Activated naive CD4-positive, alpha-beta T cell treated with anti-CD3 and anti-CD28 coated beads, Interleukin-2, amount 50 U/mL, for 72 hours (primary cell): ENCODE measurements at places on chromosomes 2 and 18. TPM values are rescaled to one million over a fixed set of nuclear protein-coding genes. Genes with fewer than 3 reads are reported as not detected.

Gene SERPINB12
- not detected for total RNA-seq

Gene SERPINB4
- not detected for total RNA-seq

Gene CHRNG
- total RNA-seq: not detected

DNA sequence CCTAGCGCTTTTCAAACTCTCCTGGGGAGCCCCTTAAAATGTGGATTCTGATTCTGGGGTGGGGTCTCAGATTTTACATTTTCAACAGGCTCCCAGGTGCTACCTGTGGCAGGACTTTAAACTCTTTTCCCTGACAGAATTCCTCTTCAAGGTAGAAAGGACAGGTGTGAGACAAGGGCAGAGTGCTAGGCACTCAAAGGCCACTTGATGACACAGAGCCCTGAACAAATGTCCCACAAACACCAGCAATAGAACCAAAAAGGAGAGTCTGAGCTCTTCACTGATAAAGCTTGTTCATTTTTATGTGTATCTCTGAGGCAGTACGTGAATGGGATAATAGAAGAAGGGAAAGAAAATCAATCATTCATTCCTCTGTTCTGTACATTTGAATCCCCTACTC lies 77.7 kb upstream of the PELI1 start:
- no peak for DNase-seq

Gene EVX2
- not detected for total RNA-seq

Gene TFCP2L1
- 0.06 TPM for total RNA-seq

DNA sequence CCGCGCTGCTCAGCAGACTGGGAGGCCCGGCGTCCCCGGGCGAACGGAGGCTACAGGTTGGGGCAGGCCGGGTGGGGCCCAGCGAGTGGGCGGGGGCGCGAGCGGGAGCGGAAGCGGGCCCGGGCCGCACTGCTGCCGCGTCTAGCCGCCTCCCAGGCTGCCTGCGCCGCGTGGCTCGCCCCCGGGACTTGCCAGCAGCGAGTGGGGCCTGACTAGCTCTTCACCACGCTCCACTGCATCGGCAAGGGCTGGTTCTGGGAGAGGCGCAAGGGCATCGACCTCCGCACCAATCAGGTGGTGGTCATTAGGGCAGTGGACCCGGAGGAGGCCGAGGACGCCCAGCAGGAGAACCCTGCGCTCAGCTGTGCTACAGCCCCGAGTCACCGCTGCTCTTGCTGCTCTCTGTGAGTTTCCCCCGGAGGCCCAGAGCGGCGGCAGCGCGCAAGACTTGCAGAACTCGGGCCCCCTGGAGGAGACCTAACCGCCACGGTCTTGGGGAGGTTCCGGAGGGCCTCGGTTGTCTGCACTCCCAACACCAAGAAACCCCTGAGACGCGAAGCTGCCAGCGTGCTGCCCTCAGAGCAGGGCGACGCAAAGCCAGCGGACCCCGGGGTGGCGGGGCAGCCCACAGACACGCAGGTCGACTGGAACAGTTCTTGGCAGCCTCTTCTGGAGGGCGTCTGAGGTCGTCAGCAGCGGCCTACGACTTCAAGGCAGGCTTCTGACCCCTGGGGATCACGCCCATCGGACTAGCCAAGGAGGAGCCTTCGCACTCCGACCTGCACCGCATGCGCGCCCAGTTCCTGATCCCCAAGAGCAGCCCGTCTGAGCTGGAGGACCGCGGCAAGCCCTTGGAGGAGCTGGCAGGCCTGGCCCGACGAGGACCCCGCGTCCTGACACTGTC lies 27.2 kb upstream of the PTPN2 start:
- peak; percentile 61 for DNase-seq

GRCh38 chr2:112095681-112096080 lies 40.6 kb downstream of the TMEM87B start:
- DNase-seq: no peak

- DNase-seq: no peak
Observed at GRCh38 chr2:49677227-49677626, 522.9 kb upstream of the FSHR start.

DNA sequence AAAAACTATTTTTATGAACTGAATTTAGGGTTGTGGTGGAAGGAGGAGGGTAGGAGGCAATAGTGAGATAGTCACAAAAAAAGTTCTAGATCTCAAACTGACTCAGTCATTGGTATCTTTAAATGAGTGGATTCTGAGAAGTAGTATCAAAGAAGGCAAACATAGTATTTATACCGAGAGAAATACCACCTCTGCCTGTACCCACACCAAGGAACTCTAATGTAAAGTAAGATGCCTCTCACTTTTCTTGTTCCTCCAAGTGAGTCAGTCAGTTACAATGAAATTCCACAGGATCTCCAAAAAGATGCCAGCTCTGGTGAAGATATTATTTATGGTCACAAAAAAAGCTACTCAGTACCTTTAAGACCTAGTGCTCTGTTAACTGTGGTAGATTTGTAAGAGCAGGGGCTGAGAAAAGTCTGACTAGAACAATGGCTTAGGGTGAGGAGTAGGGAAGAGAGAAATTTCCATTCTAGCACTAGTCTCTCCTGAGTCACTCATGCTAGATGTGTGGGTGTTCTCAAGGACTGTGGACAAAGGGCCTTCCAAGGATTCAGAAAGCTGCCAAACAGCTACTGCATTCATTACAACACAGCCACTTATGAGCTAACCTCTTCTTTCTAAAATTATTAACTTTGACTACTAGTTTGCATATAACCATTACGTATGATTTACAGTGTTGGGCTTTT lies 36.3 kb downstream of the YWHAQ start:
- no peak for DNase-seq

DNA sequence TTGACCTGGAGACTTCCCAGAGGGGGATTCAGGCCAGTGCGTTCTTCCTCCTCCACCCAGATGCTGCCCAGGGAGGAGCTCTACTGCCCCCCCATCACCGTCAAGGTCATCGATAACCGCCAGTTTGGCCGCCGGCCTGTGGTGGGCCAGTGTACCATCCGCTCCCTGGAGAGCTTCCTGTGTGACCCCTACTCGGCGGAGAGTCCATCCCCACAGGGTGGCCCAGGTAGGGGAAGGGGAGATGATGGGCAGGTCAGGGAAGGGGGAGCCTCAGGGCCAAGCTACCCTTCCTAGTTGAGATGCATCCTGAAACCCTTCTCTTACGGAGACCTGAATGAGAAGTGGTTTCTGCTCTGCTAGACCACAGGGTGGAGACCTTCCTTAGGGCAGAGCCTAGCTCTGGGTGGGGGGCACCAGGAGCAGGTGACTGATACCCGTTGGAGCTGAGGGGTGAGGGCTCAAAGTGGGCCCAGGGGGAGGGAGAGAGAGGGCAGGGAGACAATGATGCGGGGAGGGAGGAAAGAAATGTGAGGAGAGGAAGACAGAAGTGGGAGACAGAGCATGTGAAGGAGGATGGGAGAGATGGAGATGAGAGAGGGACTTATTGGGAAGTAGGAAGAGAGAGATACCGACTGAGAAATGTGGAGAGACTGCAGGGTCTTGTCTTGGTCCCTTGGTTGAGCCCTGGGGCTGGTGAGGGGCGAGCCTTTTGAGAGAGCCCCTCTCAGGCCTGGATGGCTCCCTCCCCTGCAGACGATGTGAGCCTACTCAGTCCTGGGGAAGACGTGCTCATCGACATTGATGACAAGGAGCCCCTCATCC lies 159.4 kb downstream of the DYSF start:
- no peak for DNase-seq

- DNase-seq: no peak
Observed at GRCh38 chr2:8134985-8135682, 546.7 kb upstream of the ID2 start.

- no peak for DNase-seq
Observed at GRCh38 chr2:180374502-180375281, 367.6 kb upstream of the CWC22 start.

DNA sequence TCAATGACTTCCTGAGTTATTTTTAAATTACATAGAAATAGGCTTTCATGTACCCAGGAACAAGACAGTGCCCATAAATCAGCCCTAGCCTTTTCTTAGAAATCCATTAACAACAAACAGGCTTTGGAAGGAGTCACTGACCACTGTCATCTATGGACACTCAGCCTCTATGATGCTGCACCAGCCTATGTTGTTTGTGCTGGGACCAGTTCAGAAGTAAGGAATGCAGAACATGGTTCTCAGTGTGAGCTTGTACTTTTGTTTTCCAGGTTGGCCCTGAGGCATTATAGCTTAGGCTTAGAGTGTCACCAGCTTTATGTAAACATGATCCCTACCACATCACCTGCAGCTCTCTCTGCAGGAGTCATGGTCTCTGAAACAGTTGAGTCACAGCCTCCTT lies 335.7 kb upstream of the CDH7 start:
- no peak for DNase-seq

GRCh38 chr18:7388741-7389140 lies 157.9 kb downstream of the LRRC30 start:
- DNase-seq: no peak

DNA sequence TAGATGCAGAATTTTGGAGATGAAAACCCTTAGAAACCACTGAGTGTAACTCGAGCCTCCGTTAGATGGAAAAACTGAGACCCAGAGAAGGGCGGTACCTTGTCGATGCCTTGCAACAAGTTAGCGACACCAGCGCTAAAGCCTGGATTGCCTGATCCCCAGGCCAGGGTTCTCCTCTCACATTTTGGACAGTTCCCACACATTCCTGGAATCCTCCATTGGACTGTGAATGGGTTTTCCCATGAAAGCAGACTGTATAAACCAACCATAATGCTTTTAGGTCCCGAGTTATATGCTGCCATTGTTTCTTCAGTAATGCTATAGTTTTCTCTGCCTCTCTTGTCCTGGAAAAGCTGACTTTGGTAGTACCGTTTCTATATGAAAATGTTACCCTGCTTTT lies 37.1 kb upstream of the LPIN1 start:
- no peak for DNase-seq

DNA sequence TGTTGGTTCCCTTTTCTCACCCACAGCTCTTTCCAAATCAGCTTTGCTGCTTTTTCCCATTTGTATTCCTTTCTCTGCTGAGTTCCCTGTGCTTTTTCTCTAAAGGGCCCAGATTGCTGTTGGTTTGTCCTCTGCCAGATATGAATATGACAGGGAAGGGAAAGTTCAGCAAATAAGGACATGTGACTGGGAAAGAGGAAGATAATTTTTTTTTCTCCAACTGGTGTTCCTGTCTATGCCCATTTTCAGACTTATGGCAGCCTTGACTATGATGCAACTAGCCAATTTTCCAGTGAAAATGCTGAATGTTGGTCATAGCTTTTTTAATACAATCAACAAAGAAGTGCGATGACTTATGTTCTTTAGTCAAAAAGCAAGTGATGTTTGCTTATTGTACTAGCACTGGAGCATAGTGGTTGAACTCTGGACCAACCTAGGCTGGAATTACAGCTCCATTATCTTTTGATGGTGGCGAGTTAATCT lies 7.7 kb downstream of the MDH1 start:
- DNase-seq: no peak

Gene SATB2
- 0.21 TPM for total RNA-seq

- DNase-seq: no peak
Observed at GRCh38 chr2:83579507-83579906, 879.6 kb downstream of the SUCLG1 start.
